Ureter (tissue), 1 donor: ENCODE measurements at places on chromosomes 3 and 15. TPM values are rescaled to one million over a fixed set of nuclear protein-coding genes. Genes with fewer than 3 reads are reported as not detected.

NRROS gene
- total RNA-seq: 4.2 TPM

ACAN gene
- total RNA-seq: 1.6 TPM

KPNA1 gene
- 75.7 TPM for total RNA-seq

ALDH1A3 gene
- total RNA-seq: 24.2 TPM

LTK gene
- total RNA-seq: 0.73 TPM

GLT8D1 gene
- total RNA-seq: 52.3 TPM

TSPAN3 gene
- 166 TPM for total RNA-seq

GATM gene
- 47.6 TPM for total RNA-seq

SAXO2 gene
- total RNA-seq: 2.6 TPM

SLC22A14 gene
- not detected for total RNA-seq

TTLL13 gene
- 0.36 TPM for total RNA-seq

CHRM5 gene
- not detected for total RNA-seq

ABI3BP gene
- total RNA-seq: 43.0 TPM

TNFAIP8L3 gene
- 20.6 TPM for total RNA-seq

CHSY1 gene
- 47.0 TPM for total RNA-seq

COX5A gene
- total RNA-seq: 172 TPM

MPI gene
- 50.8 TPM for total RNA-seq

FAM43A gene
- 5.2 TPM for total RNA-seq

CD200 gene
- total RNA-seq: 14.3 TPM

CDCP1 gene
- 40.6 TPM for total RNA-seq

APOD gene
- 60.0 TPM for total RNA-seq

CCR3 gene
- not detected for total RNA-seq

CATSPER2 gene
- 17.2 TPM for total RNA-seq

SLC26A6 gene
- 12.3 TPM for total RNA-seq

RAB6B gene
- total RNA-seq: 8.2 TPM

CAND2 gene
- total RNA-seq: 13.7 TPM

NECTIN3 gene
- 19.1 TPM for total RNA-seq

SCAANT1 gene
- not detected for total RNA-seq

DOCK3 gene
- 6.0 TPM for total RNA-seq

LINGO1 gene
- 1.7 TPM for total RNA-seq

GOLGA6L1 gene
- not detected for total RNA-seq

TMCO5A gene
- total RNA-seq: not detected
